T-helper 22 cell (primary cell): ENCODE measurements at places on chromosomes 7 and 10.

DNA sequence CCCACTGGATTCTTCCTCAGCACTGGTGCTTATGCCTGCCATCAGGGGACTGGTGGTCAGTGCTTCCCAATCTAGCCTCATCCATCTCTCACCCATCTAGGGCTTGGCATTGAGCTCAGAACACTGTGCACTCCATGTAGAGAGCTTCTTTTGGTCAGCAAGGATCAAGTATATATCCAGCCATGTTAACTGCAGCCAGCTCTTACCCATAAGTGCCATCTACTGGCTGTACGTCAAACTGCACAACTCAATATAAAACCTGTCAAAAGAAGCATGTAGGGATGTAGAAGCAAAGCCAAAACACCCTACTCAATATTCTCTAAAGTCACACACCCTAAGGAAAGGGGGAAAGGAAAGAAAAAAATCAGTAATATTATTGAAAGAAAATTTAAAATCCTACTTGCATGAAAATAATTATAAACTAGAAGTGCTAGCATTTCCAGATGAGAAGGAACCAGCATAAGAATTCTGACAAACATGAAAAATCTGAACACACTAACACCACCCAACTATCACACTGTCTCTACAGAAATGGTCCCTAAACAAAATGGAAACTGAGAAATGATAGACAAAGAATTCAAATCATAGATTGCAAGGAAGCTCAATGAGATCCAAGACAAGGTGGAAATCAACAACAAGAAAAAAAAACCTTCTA, 531.1 kb upstream of the STEAP1 start:
- DNase-seq = no peak

- DNase-seq = no peak
These were observed 61.0 kb upstream of the LRRC4 start for GRCh38 chr7:128092221-128092620.

DNA sequence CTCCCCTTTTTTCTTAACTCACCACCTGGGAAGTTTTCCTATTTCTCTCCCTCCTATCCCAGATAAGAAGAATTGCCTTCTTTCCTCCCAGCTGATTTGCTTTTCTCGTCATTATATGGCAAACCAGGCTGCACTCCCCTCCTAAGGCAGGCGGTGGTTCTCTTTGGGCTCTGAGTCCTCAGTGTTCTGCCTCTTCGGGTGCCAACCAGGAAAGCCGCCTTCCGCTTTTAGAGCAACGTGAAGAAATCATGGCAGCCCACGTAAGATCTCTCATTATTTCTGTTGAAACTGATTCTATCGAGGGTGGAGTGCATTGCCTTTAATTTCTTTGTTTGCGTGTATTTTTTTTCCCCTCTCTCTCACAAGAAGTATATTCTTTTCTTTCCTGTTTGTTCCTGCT, 141.9 kb downstream of the CUX1 start:
- no peak for DNase-seq

- no peak for DNase-seq
These were observed 17.1 kb upstream of the TSPAN15 start for GRCh38 chr10:69434169-69434568.

DNA sequence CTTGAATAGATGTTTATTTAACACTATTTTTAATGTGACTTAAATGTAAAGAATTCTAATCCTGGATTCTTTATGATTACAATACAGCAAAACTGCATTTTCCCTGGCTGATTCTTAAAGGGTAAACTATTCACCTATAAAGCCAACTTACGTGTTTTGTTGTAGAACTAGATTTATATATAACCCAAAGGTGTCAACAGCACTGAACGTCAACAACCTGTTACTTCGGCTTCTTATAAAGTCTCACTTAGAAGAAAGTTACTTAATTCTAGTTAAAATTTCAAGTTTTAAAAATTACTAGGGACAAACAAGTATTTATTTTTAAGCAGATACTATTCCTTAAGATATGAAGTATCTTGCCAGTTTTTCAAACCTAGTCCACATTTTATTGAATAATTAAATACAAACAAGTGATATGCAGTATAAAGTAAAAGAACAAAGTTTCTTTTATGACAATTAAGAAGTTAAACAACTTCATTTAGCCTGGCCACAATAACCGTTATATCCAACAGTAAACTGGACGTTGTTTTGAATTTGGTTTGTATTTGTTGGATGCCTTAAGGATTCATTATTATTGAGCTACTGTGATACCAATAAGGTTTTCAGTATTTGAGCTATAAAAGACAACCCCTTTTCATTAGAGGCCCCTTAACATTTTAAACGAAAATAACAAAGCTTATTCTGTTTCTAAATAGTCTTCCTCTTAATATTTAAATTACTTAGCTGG, 83.1 kb downstream of the SNX10 start:
- DNase-seq = no peak

- no peak for DNase-seq
These were observed 73.9 kb downstream of the MLLT10 start for GRCh38 chr10:21607907-21608306.

DNA sequence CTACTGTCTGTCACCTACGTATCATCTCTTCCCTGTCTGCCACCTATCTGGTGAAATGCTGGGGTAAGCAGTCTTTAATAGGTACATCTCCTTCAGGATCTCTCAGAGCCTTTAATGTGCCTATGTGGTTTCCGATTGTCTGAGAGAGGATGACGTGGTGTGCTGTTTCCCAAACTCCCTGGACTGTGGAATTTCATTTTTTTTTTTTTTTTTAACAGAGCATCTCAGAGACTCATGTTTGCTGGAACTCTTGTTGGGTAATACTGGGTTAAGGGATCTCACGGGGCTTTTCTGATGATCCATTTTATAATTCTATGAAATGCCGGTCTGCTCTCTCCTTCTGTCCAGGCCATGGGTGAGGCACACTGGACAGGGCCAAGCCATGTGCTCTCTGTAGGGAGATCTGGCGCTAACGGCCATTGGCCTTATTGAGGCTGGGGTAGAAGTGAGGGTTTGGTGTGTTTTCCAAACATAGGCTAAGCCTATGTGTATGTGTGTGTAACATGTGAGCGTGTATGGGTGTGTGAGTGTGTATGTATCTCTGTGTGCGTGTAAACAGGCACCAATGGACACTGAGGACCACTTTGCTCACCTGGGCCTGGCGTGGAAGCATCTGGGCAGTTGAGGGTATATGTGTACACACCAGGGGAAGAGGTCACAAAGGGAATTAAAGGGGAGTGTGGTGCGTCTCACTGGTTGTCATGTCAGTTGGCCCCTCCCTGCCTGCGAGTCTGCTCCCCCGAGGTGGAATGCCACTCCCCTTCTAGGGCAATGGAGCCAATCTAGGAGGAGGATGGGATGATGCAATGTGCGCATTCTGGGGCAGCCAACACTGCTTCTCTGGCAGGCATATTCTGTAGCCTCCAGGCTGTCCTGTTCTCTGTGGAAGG, 7.8 kb downstream of the ADRA2A start:
- no peak for DNase-seq

DNA sequence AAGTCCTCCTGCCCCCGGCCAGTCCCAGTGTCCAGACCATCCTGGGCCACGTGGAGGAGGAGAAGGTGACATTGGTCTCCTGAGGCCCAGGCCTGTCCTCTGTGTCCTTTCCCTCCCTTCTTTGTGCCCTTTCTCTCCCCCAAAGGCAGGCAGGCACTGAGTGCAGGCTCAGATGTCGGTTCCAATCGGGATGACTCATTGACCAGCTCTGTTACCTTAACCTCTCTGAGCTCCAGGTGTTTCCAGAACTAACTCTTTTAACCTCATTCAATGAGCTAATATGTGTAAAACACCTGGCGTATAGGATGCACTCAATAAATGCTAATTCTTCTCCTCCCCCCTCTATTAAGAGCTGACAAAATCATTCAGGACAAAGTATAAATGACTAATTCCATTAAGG, 25.7 kb downstream of the MACROH2A2 start:
- no peak for DNase-seq

DNA sequence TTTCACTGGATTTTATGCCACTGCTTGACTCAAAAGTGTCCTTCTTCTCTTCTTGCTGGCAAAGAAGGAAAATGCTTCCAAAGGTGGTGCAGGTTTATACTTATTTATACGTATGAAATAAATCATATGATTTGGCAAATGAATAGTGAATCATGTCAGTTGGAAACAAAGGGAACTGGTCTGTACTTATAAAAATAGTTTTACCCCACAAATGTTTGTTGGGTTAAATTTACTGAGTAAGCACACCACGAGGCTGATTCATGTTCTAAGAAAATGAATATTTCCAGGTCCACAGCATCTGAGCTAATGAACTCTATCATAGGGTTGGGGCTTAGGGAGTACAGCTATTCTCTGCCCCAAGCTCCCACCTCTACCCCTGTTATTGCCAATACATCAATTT, 232.2 kb downstream of the TRIL start:
- no peak for DNase-seq

DNA sequence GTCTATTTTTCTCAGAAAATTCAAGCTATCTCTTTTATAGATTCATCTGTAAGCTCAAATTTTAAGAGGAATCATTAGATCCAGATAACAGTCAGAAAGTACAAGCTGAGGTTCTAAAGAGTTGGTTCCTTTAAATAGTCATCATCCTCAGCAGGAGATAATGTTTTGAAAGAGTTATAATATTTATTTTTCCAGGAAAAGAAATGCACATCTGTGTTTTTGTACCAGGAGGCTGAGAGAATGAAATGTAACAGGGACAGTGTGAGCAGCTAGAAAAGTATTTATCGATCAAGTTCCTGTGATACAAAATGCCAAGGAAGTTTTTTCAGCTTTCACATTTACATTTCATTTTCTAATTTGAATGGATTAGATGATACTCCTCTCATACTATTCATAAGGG, 120.2 kb upstream of the LRRTM3 start:
- no peak for DNase-seq

- no peak for DNase-seq
These were observed 191.1 kb upstream of the BMPER start for GRCh38 chr7:33714208-33714607.

GRCh38 chr10:100713859-100714565, 31.4 kb upstream of the PAX2 start:
- no peak for DNase-seq

DNA sequence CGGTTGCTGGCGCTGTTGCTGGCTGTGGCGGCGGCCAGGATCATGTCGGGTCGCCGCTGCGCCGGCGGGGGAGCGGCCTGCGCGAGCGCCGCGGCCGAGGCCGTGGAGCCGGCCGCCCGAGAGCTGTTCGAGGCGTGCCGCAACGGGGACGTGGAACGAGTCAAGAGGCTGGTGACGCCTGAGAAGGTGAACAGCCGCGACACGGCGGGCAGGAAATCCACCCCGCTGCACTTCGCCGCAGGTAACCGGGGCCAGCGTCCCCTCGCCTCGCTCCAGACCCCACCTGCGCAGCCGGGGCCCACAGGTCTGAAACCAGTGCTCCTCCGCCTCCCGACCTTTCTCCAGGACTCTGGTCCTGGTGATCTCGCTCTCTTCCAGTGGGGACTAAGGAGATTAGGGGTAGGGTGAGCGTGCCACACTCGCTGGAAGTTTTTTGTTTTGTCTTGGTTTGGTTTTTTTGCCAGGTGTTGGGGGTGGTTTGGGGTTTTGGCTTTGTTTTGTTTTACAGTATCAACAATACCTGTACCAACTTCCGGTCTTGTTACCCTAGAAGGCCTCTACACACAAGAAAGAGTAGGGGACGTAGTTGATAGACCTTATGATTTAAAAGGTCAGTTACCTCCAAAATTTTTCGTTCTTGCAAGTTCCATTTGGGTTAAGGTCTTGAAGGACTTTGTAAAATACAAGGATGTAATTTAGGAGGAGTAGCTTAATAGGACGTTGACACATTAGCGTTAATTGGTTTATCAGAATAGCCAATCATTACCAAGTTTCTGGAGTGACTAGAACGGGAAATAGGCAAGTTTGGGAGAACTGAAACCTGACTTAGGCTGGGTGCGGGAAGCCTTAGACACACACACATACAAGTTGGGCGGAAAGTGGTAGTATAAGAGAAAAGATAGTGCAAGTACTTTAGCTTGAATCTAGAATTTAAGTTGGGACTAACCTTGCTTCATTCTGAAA, 704 bp downstream of the TNKS2 start:
- DNase-seq = peak; percentile 48

DNA sequence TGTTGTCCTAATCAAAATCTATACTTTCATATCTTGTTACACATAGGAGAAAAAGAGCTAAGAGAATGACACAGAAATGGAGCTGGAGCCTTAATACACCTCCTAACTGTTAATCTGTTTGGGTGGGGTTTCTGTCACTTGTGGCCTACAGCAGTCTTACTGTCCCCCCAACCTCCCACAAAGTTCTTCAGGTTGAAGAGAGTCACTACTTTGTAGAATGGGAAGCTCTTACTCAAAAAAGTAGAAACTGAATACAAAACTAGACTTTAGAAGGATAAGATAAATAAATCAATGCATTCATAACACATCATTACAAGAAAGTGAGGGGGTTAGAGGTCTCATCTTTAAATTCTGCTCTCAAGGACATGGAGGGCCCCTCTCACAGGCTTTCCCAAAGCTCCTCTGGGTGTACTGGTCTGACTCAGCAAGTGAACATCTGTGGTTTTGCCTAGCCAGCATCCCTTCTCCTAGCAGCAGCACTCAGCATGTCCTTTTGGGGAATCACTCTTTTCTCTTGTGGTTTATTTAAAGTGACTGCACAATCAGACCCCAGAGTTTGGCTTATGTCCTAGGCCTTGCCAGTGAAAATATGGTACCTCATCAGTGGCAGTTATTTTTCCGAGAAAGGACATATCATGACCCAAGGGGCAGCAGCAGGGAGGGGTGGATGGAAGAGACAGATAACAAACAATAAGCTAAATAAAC, 2.0 kb upstream of the BLVRA start:
- DNase-seq = no peak

GRCh38 chr7:16403475-16403874, 17.9 kb downstream of the CRPPA start:
- DNase-seq = no peak

DNA sequence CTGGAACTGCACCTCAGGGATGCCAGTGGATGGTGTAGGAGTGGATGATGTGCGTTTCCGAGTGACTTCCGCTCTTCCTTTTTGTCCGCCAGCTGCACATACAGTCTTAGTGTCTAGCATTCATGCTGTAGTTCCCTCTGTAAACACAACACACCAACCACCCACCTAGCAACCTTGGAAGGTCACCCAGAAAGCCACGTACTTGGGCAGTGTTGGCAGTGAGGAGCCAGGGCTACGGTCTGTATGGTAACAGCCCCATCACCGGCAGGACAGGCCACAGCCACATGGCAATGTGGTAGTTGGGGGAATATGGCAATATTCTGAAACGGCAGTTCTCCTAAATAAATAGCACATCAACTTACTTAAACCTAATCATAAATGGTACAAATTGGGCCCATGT, 613.5 kb upstream of the MGMT start:
- DNase-seq = no peak
